ENCODE measurements at places on chromosomes 3 and 15. TPM values are rescaled to one million over a fixed set of nuclear protein-coding genes. Genes with fewer than 3 reads are reported as not detected.

The SYNM gene
- polyA plus RNA-seq = 67.9 TPM

The GOLGA6D gene
- 0.54 TPM for polyA plus RNA-seq

The TRPM1 gene
- 0.69 TPM for polyA plus RNA-seq

DNA sequence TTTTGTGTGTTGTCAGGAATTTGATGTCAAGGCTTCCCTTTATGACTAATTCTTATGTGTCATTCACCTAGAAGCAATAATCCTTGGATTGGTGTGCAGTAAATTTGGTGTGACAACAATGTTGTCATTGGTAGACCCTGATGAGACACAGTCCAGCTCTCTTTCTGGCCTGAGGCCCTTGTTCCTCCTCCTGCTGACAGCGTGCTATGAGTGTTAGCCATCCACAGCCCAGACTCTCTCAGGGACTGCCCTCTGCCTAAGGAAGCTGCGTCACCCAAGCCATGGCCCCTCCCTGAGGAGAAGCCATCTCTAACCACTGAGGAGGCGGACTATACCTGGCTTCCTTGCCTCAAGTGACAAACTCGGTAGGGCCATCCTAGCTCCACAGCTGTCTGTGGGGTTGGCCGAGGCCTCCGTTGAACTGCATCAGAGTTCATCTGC lies 13.3 kb upstream of the TM4SF1 start:
- DNase-seq = no peak

GRCh38 chr3:46989146-46989810 lies 9.8 kb downstream of the NBEAL2 start:
- DNase-seq = no peak

DNA sequence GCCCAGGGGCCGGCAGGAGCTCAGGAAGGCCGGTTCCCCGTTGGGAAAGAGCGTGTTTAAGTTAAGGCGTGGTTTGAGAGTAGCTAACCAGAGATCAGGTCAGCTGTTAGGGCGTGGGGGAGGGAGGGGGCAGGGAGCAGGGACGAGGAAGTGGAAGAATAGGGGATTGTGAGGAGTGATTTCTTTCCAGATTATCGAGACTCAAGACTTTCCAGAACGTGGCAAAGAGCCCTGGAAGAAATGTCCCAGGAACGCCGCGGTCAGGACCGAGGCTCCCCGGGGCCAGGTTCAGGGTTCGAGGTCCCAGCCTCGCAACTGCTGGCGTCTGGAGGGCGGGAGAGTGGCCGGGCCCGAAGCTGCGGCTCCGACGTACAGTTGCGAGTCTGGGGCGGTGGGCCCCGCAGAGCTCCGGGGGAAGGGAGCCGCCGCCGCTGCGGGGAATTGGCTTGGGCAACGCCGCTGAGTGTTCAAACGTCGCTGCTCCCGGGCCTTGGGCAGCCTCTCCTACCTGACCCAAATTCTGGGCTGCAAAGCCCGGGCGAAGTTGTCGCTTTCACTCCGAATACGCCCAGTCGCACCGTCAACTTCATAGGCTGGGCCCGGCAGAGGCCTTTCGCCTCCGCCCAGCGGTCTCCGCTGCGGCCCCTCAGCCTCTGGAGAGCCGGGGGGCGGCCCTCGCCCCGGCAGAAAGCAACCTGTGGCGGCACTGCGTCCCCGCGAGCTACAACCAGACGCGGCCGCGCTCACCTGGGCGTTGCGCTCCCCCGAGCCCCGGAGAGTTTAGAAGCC lies 9.5 kb downstream of the ISL2 start:
- DNase-seq = no peak

- no peak for DNase-seq
Measured at GRCh38 chr3:101039285-101039684, 46.1 kb upstream of the ABI3BP start.

DNA sequence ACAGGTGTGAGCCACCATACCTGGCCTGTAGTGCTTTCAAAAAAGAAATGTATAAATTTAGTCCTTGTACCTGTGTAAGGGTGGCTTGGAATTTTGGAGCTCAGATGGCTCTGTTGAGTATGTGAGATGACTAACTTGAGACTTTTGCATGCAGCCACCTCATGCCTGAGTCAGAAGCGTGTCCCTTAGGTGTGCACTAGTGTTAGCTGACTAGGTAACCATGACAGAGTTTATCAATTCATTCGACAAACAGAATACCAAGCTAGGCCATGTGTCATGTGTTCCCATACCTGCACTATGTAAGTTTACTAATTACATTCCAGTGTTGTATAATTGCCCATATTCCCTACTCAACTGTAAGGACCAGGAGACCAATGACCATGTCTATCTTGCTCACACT lies 4.0 kb upstream of the ZNF639 start:
- DNase-seq = no peak

- DNase-seq = no peak
Measured at GRCh38 chr3:191502583-191502982, 41.6 kb downstream of the PYDC2 start.

- DNase-seq = no peak
Measured at GRCh38 chr3:61451841-61452240, 109.5 kb upstream of the PTPRG start.

DNA sequence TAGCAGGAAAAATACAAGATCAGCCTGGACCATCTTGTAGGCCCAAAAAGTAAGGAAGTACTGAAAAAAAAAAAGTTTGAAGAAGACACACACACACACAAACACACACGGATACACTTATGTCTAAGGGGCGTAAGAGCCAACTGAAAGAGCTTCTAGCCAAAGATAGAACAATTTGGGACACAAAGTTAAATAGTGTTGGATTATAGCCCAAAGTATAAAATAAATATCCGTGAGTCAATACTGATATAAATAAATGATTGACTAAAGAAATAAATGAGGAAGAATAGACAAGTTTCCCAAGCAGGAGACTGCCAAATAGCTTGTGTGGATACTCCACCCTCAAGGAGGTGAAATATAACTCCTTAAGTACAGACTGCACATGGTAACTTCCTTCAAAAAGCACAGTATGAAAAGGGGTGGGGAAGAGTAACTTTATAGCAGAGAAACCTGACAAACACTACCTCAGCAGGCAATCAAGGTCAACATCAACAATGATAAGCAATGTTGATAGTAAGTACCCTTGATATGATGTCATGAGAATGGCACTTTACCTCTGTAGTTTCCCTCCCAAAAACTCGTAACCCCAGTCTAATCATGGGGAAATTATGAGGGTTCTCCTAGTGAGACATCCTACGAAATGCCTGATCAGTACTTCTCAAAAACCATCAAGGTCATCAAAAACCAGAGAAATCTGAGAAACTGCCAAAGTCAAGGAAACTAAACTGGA lies 187.3 kb upstream of the ATP11B start:
- DNase-seq = no peak

DNA sequence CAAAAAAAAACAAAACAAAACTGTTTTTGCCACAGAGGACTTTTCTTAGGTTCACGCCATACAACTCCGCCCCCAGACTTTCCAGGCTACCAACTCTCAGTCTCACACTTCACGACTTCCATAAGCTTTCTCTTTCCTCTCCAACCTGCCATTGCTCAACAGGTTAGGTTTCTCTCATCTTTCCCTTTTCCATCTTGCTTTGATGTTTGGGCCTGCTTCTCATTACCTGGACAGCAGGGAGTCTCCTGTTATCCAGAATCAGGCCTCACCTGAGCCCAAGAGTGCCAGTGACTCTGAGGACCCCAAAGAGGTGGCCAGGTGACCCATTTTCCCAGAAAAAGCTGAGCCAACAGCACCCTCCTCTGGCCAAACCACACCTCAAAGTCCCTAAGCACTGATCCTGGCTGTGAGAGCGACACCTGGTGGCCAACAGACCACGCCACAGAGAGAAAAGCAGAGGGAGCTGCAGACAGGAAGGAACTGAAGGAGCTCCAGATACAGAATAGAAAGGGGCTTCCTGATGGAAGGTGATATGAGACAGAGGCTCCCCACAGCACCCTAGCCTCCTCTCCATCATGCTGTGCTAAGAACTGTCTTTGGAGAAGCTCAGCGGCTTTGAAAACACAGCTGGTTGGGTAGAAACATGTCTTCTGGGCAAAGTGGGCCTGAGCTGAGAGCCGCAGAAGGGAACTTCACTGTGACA lies 4.0 kb downstream of the CCDC51 start:
- peak; percentile 85 for DNase-seq
